ENCODE measurements at places on chromosomes 2 and 18.

- DNase-seq, result no peak
These were observed 124.8 kb downstream of the NUP35 start for GRCh38 chr2:183248866-183249567.

DNA sequence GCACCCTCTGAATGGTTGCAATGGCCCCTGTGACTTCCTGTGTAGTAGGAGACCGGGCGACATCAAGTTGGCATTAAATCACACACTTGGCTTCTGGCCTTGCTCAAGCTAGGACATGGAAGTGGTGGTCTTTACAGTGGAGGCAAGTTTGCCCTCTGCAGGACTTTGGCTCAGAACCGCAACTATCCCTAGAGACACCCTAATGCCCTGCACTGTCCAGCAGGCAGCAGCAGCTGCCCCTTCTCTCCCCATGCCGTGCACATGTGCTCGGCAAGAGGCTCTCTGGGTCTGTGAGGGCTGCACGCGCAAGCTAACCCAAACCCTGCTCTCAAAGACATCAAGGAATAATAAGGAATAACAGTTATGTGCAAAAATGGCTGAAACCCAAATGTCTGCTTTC, 106.5 kb downstream of the COL6A3 start:
- no peak for DNase-seq

DNA sequence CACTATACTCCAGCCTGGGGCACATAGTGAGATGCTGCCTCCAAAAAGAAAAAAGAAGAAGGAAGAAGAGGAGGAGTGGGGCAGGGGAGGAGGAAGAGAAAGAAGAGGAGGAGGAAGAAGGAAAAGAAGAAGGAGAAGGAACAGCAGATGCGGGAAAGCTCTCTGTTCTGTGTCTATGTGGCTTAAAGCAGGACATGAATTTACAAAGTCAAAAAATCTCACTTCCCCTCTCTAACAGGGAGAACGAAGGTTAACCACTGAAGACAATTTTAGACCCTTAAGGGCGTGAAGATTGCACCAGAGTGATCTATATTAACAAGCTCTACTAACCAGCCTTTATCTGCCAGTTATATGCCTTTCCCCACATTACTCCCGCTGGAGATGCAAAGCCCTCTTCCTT, 258.9 kb downstream of the METTL4 start:
- no peak for DNase-seq

GRCh38 chr2:62467475-62468321, 38.3 kb downstream of the TMEM17 start:
- no peak for DNase-seq

GRCh38 chr18:2715990-2716389, 60.5 kb downstream of the SMCHD1 start:
- DNase-seq, result no peak
